ENCODE measurements at places on chromosomes 7 and 10.

- no peak for DNase-seq
These were observed 679 bp downstream of the ARF5 start for GRCh38 chr7:127588697-127589482.

GRCh38 chr7:30445770-30446169 lies 32.8 kb downstream of the NOD1 start:
- DNase-seq: no peak

DNA sequence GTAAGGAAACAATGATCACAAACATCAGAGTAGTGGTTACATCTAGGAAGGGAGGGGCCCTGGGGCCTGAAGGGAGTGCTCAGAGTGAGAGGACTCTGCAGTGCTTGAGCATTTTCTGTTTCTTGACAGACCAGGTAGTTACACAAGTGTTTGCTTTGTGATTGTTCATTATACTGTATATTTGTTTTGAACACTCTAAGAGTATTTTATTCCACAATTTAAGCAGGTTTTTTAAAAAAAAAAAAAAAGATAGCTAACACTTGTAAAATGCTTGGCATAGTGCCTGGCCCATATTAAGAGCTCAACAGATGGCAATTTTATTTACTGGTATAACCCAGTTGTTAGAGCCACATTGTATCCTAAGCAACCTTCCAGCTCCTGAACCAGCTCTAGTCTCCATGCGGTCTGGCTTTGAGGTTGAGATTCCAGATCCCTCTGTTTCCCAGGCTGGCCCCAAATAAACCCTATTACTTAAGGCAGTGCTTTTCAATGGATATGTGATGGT lies 20.1 kb upstream of the ATXN7L1 start:
- no peak for DNase-seq

DNA sequence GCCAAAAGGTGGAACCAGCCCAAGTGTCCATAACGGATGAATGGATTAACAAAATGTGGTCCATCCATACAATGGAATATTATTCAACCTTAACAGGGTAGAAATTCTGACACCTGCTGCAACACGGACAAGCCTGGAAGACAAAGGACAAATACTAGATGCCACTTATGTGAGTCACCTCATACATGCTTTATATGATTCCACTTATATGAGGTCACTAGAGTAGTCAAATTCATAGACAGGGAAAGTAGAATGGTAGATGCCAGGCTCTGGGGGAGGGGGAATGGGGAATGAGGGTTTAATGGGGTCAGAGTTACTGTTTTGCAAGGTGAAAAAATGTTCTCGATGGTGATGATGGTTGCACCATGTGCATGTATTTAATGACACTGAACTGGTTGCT lies 34.0 kb upstream of the CYTH3 start:
- DNase-seq: peak; percentile 32

GRCh38 chr10:102782673-102783551 lies 39.2 kb downstream of the WBP1L start:
- no peak for DNase-seq

- no peak for DNase-seq
These were observed 8.1 kb downstream of the IL2RA start for GRCh38 chr10:6053816-6054631.

DNA sequence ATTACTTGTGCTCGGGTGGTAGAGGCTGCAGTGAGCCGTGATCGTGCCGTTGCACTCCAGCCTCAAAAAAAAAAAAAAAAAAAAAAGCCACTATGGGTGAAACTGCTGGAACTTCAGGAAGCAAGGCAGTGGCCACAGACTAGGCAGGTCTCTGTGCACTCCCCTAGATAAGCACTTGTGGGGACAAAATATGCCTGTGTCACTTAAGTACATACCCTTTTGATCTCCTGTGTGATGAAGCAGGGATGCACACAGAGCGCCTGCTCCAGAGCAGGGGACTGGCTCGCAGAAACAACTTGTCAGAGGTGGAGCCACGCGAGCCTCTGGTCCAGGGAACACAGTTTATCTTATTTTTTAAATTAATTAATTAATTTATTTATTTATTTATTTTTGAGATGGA lies 42.9 kb upstream of the PSAP start:
- no peak for DNase-seq

GRCh38 chr10:65940816-65941662 lies 984.8 kb upstream of the LRRTM3 start:
- DNase-seq: no peak

- no peak for DNase-seq
These were observed 34.0 kb downstream of the PRKAR2B start for GRCh38 chr7:107078517-107078966.

DNA sequence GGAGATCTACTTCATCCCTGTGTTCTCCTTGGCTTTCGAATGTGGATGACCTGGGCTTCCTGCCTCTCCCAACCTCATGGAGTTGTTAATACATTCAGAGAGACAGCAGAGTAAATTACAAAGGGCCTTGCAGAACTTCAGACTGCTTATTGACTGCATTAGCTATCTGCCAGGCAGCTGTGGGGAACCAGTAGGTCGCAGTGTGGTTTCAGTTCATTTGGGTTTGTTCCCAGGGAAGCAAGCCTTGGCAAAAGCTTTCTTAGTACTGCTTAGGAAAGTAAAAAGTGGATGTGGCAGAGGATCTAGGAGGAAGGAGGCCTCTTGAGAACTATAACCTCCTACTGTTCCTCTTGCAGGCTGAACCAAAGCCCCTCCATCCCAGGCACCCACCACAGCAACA lies 9.2 kb downstream of the NPFFR1 start:
- DNase-seq: peak; percentile 52

GRCh38 chr10:43959364-43960134 lies 310.9 kb upstream of the ZNF32 start:
- no peak for DNase-seq

GRCh38 chr7:143492799-143493739 lies 15.4 kb downstream of the TAS2R41 start:
- no peak for DNase-seq

DNA sequence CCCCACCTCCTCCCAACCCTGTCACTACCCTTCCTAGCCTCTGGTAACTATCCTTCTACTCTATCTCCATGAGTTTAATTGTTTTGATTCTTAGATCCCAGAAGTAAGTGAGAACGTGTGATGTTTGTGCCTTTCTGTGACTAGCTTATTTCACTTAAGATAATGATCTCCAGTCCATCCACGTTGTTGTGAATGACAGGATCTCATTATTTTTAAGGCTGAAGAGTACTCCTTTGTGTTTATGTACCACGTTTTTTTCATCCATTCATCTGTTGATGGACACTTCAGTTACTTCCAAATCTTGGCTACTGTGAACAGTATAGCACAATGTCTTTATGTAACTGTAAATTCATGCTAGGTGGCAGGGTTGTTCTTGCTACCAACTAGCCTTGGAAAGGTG lies 461.6 kb downstream of the PLXDC2 start:
- no peak for DNase-seq

- no peak for DNase-seq
These were observed 964.9 kb downstream of the REEP3 start for GRCh38 chr10:64486149-64486548.

DNA sequence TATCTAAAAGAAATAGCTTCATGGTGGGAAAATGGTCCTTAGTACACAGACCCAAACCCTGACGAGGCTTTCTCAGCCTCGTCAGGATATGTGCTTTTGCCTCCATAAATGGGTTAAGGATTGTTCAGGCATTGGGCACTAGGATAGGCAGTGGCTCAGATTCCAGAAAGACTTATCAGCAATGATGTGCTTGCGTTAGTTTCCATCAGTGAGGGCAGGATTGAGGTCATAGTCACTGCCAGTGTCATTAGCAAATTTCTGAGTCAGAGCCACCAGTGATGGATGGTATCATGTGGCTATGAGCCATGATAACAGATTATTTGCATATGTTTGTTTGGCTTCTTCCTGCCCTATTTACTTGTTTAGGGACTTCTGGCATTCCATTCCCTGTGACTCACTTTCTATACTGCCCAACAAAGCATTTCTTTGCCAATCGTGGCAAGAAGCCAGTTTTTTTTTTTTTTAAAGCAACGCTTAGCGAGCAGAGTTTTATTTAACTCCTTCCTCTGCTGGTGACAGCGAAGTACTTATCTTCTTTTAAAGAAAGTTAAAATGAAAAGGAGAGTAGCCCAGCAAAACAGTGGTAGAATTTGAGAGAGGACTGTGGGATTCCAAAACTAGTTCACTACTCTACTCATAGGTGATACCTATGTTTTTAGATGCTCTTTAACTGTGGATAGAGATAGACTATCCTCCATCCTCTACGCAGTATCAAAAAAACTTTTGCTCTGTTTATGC lies 44.4 kb downstream of the MYPN start:
- DNase-seq: peak; percentile 89
